ENCODE measurements at places on chromosomes 2 and 18.

- ATAC-seq = no peak
These were observed 85.8 kb downstream of the UXS1 start for GRCh38 chr2:106108351-106108750.

GRCh38 chr18:76658627-76659026 is 163.6 kb upstream of the ZNF516 start:
- ATAC-seq = peak; percentile 83

DNA sequence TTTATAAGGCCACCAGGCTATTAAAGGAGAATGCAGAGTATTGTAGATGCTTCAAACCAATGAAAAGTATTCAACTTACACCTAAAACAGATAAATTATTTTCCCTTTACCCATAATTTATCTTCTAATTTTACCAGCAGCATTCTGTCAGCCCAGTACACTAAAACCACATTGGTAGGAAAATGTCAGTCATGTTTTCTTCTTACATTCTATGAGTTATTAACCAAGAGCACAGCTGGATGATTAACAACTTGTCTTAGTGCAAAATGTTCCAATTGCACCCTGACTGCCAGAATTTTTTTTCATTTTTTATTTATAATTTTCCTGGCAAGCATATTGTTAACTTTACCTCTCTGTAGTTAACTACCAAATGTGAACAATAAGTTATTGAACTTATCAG is 79.0 kb upstream of the WDR75 start:
- no peak for ATAC-seq

DNA sequence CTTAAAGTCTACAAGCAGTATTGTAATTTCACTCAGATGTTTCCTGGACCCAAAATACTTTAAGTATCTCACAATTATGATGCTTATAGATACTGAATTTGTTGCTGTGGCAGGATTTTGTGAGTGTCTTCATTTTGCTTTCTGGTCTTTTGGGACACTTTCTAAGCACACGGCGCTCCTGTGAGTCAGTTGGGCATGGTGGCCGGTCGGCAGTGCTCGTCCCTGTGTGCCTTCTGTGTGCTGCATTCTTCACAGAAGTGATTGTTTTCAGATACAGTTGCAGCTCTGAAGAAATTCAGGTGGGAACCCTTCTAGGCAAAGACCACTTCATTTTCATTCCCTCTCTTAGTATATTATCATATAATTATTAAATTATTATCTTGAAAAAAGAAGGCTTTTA is 273.3 kb downstream of the ZNF407 start:
- ATAC-seq = no peak

GRCh38 chr18:3170441-3171161 is 49.2 kb downstream of the MYOM1 start:
- ATAC-seq = no peak

All from activated T-helper 17 cell treated with anti-CD3 and anti-CD28 coated beads, Interleukin-2, amount 50 U/mL, for 72 hours (primary cell).